ENCODE measurements at places on chromosomes 4 and X.

- DNase-seq, result no peak
Observed at GRCh38 chr4:10577508-10578426, 106.8 kb downstream of the CLNK start.

GRCh38 chrX:38045538-38046096, 39.3 kb downstream of the SYTL5 start:
- DNase-seq, result no peak

DNA sequence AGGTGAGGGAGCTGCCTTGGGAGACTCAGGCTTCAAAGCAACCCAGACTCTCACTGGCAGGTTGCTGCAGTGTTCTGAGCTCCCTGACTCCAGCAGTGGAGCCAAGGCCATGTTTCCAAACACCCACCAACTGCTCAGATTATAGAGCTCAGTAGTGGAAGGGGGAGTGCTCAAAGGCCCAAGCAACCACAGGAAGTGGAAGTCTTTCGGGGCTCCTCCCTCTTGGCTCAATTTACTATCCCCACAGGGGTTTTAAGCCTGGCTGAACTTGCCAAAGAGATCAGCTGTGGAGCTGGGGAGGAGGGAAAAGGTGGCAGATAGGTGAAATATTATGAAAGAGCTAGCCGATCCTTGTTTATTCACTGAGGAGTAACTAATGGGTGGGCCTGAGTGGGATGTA, 82.5 kb downstream of the HPRT1 start:
- DNase-seq, result peak; percentile 45

DNA sequence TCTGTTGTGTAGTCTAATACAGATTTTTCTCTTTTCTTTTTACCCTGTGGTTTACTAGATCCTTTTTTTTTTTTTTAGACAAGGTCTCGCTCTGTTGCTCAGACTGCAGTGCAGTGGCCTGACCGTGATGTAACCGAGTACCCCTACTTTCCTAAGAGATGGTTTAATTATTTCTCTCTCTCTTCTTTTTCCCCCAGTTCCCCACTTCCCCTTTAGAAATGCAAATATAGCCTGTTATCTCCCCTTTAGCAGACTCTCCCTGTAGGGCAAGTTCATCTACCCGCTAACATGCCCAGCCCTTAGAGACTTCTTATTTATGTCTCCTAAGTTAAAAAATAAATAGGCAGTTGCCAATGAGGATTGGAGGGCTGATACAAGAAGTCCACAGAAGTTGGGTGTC, 4.5 kb downstream of the SNX25 start:
- no peak for DNase-seq

DNA sequence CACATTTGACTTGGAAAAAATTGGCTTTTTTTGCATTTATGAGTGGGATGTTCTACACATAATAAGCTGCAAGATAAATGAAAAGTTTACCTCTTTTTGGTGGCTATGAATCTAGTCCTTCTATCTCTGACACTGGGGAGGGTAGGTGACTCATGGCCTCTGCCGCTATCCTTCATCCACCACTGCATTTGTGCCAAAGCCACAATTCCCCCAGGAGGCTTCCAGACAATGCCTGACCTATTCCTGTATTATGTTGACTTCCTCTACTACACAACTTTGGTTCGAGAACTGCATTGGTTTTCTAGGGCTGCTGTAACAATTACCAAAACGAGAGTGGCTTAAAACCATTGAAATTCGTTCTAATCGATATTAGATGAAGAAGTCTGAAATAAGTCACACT, 245.6 kb downstream of the TRAM1L1 start:
- peak; percentile 34 for DNase-seq

GRCh38 chrX:4239650-4240540, 526.4 kb upstream of the PRKX start:
- DNase-seq, result no peak

DNA sequence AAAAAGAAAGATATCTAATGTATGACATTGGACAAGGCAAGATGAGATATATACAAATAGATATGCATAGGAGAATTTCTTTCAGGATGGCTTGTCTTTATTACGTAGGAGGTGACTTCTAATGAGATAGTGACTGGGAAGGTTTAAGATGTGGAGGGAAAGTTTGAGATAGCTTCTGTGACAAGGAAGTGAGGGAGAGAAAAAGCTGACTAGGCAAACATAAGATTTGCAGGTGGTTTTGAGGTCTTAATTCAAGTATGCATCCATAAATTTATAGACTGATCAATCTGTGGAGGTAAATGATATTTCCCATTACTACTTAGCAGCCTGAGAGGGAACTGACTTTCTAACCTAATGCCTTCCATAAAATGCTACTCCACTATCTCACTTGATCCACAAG, 29.0 kb upstream of the MAGEB18 start:
- DNase-seq, result no peak

DNA sequence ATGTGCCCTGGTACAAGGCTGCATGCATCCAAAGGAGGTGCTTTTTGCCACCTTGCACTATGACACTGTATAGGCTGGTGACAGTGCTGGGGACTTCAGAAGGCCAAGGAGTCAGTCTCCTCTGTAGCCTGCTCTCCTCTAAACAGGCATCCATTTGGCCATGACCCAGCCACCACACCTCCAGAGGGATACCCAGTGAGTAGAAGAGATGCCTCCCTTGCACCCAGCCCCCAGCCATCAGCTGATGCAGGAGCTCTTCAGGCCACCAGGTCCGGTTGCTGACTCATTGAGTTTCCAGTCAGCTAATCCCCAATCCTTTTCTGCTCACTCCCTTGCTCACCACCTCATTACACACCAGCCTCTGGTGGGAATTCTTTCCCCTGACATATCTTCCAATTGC, 99.8 kb downstream of the PJA1 start:
- DNase-seq, result no peak

- DNase-seq, result peak; percentile 71
Observed at GRCh38 chr4:67234296-67234695, 311.0 kb downstream of the CENPC start.

GRCh38 chr4:108276690-108277089, 108.0 kb upstream of the LEF1 start:
- no peak for DNase-seq

DNA sequence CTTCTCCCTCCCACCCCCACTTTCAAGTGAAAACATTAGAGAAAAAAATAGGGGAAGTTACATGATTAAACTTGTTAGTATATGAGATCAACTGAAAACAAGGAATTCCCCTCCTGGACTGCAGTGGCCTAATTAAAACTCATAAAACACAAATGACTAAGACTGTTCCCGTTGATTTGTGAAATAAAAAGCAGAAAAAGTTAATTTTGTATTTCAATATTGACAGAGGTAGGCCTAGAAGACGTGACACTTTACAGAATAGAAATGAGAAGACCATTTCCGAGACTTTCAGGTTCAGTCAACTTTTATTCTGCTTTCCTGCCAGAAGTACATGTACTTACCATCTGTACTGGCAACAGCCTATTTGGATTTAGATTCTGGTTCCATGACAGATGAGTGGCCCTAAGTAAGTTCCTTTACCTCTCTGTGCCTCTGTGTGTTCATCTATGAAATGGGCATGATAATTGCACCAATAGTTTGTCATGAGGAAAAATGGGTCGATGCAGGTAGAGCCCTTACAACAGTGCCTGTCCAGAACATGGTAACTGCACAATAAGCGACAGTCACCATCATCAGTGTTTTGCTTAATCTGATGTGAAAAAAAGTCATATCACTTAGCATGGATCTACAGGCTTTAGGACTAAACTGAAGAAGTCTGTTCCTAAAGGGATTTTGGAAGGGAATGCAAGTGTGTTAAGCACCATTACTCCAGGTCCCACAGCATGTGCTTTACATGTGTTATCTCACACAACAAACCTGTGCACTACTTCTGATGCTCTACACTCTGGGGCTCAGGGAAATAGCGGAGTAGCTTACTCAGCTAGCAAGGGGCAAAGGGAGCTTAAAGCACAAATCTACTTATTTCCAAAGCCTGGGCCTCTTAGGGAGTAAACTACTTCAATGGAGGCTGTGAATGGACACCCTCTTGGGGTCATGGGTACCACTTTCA, 562.3 kb upstream of the DIPK2B start:
- no peak for DNase-seq

GRCh38 chrX:78822157-78822690, 74.7 kb downstream of the LPAR4 start:
- DNase-seq, result no peak

DNA sequence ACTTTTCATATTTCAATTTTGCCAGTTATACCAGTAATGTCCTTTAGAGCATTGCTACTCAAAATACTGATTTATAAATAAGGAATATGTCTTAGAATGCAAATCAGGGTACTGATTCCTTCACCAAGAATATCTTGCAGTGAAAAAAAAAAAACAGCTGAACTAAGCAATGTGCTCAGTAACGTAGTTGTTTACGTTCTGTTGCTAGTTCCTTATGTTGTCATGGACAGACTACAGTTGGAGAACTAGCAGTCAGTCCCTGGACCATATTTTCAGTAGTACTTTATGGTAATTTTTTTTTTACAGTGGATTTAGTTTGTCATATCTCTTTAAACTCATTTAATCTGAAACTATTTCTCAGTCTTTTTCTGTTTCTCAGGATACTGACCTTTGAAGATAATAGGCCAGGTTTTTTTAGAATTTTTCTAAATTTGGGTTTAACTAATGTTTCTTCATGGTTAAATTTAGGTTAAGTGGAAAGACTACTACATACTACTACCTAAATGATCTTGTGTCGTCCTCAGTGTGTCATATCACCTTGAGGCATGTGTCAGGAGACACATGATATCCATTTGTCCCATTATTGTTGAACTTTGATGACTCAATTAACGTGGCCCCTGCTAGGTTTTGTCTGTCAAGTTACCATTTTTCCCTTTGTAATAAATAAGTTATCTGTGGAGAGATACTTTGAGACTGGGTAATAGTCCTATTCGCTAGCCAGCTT, 21.0 kb downstream of the SMARCAD1 start:
- no peak for DNase-seq

- no peak for DNase-seq
Observed at GRCh38 chr4:162988530-162988929, 178.2 kb downstream of the NAF1 start.

DNA sequence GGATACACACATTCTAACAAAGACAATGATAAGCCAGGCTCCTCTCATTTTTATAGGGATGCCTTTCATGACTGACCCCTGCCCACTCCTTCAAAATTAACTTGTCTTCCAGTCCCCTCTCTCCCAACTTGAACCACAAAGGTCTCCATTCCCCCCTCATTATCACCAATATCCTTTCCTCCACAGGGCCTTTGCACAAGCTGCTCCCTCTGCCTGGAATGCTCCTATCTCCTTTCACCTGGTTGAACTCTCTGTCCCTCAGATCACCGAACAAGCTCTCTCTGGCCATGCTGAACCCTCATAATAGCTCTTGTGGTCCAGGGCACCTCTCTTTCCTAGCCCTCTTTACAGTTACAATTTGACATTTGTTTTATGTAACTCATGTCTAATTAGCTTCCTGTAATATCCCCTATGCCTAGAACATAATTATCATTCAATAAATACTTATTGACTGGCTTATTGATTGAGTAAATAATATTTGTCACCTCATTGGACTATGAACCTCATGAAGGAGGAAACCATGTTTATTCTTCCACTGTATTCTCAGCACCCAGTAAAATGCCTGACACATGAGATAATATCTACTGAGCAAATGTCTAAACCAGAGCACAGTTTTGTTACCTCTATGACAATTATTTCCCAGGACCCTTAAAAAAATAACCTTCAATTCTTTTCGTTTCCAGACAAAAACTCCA, 266.3 kb upstream of the RASGEF1B start:
- no peak for DNase-seq

DNA sequence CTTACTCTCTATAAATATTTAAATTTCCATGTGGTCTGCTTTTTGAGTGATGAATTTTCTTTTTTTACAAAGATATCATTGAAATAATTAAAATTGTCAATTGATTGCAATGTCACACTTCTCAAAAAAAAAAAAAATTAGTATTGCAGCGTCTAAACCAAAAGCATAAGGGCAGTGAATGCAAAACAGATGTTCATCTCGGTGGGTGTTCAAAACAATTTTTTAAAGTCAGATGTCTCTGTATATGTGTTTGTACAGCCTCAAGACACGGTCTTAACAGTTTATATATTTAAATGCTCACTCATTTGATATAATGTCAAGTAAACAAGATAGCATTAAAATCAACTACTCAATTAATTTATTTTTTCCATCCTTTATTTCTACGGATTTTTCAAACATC, 52.3 kb downstream of the PALLD start:
- no peak for DNase-seq

DNA sequence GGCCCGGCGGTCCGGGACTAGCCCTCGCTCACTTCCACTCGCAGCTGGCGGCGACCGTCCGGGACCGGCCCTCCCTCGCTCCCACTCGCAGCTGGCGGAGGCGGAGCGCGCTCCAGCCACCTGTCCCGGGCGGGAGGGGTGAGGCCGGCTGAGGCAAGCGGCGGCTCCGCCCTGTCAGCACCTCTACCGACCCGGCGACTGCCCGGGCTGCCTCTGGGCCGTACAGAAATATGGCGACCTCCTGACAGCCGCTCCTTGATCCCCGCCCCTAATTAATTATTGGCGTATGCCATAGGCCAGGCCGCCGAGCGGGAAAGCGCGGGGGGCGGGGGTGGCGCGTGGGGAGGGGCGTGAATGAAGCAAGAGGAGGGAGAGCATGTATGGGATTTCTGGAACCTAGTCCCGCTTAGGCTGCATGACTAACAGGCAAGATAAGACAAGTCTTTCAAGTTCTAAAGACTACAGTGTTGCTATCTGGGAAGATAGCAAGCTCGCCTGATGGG, at the start of gene MORC4:
TSS of gene MORC4 (minus strand) at position 200 of the 503 bp plus-strand sequence. CDS start 243 bp downstream, outside the sequence.
- DNase-seq, result peak; percentile 68

- peak; percentile 11 for DNase-seq
Observed at GRCh38 chr4:94758141-94758699, 465 bp downstream of the BMPR1B start.

- no peak for DNase-seq
Observed at GRCh38 chr4:41349021-41349420, 92.3 kb downstream of the UCHL1 start.

DNA sequence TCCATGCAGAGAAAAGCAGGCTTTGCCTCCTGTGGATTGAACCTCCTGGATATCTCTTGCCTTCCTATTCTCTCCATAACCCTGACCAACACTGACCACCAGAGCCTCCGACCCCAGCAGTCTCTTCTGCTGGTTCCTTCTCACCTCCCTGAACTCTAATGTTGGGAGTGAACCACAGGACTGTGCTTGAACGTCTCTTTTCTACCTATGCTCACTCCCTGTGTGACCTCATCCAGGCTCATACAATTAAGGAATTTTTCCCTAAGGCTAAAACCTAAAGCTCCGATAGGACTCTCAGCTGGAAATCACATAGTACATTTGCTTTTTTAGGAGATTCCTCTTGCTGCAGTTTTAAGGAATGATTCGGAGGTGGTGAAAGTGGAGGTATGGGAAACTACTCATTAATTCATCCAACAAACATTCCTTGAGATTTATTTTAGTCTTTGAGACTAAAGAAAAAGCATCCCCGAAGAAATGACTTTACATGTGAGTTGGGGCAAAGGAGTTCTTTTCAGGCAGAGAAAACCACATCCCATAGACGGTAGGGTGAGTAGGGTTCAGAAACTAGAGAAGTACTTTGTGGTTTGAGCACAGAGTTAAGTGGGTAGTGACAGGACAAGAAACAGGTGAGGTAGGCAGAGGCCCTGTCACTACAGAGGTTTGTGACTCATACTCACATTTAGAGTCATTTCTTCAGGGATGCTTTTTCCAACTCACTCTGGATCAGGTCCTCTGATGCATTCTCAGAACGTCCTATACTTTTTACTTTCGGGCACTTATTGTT, 30.8 kb downstream of the NDNF start:
- no peak for DNase-seq

- no peak for DNase-seq
Observed at GRCh38 chr4:163495900-163496299, 1.4 kb downstream of the TMA16 start.

- no peak for DNase-seq
Observed at GRCh38 chr4:61950625-61951024, 750.5 kb downstream of the ADGRL3 start.
